ENCODE measurements at places on chromosomes 6 and 20.

DNA sequence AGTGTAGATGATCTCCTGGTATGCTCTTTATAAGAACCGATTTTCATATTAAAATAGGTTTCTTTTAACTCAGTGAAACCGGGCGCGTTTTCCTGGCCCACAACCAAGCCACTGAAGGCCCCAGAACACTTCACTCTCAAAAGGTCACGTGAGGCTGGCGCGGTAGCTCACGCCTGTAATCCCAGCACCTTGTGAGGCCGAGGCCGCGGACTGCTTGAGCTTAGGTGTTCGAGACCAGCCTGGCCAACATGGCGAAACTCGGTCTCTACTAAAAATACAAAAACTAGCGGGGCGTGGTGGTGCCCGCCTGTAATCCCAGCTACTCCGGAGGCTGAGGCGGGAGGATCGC, 402 bp upstream of the TAF8 start:
- no peak for DNase-seq

- DNase-seq, result no peak
Observed at GRCh38 chr20:38445901-38446425, 10.8 kb upstream of the SNHG17 start.

DNA sequence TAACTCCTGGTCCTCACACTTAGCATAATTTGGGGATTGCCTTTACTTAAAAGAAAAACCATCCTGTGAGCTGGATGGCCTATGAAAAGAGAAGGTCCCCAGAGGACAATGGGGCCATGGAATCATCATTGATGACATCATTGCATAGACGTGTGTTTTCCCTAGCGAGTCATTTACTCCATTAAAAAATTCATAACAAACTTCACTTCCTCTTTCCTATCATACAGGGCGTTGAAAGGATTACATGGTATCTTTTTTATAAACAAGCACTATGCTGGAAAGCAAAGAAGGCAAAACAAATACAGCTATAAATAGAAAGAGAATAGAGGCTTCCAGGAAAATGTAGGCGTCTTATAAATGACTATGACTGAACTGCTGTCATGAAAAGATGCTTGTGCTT, 11.3 kb upstream of the COL12A1 start:
- DNase-seq, result no peak

- no peak for DNase-seq
Observed at GRCh38 chr6:10458287-10458686, 43.4 kb upstream of the TFAP2A start.

- no peak for DNase-seq
Observed at GRCh38 chr6:13851330-13851729, 37.0 kb upstream of the MCUR1 start.

- no peak for DNase-seq
Observed at GRCh38 chr20:45902199-45902701, 9.7 kb downstream of the PLTP start.

All from stimulated activated CD8-positive, alpha-beta memory T cell treated with anti-CD3 and anti-CD28 coated beads, Interleukin-15, amount 100 ng/mL, for 24 hours (primary cell).